ENCODE measurements at places on chromosomes 1 and 21. TPM values are rescaled to one million over a fixed set of nuclear protein-coding genes. Genes with fewer than 3 reads are reported as not detected.
A peak's percentile ranks its signal among the peaks of the same experiment; 100 is the strongest.

DNA sequence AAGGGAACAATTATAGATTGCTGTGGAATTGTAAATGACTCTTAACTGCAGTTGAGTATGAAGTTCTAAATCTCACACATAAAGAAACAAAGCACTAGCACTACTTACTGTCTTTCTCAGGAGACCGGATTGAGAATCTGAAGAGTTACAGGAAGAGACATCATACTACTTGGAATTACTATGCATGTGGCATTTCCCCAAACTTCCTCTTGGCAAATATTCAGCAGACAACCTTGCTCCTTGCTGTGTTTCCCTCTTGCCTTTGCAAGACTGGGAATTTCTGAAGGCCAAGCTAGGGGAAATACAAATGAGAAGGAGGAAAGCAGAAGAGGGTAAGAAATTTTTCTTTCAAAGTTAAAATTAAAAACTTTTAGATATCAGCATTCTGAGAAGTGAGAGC is 173.6 kb upstream of the KCTD3 start:
- no peak for DNase-seq

GRCh38 chr1:147292631-147293251 is 50.3 kb downstream of the CHD1L start:
- no peak for DNase-seq

Gene BOLA1
- total RNA-seq: 16.7 TPM

Gene FCRL4
- not detected for total RNA-seq

Gene TFF2
- not detected for total RNA-seq

GRCh38 chr1:225842074-225842473 is 32.1 kb downstream of the EPHX1 start:
- DNase-seq: peak; percentile 29

DNA sequence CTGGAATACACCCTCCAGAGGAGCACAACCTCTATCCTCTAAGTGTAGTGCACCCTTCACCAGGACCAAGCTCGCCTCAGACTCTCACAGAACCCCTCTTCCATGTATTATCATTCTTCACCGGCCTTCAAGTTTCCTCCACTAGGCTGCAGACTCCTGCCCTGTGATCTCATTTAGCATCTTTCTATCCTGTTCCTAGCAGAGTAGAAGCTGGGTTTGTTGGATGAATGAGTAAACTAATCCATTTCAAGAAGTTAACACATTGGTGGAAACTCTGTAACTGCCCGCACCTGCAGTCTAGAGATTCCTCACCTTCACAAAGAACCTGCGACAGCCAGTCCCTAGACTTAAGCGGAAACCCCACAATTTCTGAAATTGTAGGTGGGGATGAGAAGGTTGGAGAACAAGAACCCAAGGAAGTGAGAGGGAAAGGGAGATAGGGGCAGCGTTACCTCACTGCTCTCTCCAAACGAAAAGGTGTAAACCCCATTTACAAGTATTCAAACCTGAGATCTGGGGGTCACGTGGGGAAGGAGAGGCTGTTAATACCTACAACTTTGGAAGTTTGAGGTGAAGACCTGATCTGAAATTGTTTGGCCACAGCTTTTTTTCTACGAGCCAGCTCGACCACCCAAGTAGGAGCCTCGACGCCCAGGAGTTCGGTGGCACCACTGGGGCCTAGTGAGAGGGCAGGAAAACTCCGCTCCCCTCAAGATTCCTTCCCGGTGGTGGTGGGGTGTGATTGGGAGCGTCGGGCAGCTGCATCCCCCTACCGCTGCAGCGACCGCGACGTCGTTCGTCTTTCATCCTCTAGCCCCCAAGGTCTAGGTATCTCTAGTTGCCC is 1.2 kb downstream of the PTPN14 start:
- DNase-seq: no peak
